SIG-M5 (cell line): ENCODE measurements at places on chromosomes 4 and X.
A peak's percentile ranks its signal among the peaks of the same experiment; 100 is the strongest.

DNA sequence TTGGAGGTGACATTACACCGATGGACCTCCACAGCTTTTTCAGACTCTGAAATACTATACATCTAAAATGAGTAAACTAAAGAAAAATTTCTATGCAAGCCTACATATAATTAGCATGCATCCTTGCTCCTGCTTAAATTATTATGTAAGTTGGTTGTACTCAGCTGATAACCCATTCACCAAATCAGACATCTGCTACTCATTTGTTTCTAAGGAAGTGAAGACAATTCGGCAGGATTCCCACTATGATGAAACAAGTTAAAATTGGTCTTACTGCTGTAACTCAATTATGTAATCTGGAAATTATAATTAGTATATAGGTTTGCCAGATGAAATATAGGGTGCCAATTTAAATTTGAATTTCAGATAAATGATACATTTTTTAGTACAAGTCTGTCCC, 59.5 kb upstream of the FGF13 start:
- no peak for DNase-seq

GRCh38 chrX:49610718-49611310, 12.0 kb downstream of the GAGE1 start:
- DNase-seq, result no peak

DNA sequence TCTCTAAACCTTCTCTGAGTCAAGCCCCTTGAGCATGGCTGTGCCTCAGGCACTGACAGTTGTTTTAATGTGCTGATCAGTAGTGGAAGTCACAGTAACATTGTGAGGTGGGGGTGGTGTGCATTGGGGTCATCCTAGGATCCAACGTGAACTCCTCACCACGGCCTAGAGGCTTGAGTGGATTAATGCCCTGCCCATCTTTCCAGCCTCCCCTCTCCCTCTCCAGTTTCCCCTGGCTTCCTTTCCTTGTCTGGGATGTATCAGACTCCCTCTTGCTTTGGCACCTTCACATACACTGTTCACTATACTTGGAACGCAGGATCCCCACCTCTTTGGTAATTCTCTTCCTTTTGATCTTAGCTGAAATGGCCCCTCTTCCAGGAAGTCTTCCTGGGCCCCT, 13.3 kb upstream of the PJA1 start:
- DNase-seq, result no peak

DNA sequence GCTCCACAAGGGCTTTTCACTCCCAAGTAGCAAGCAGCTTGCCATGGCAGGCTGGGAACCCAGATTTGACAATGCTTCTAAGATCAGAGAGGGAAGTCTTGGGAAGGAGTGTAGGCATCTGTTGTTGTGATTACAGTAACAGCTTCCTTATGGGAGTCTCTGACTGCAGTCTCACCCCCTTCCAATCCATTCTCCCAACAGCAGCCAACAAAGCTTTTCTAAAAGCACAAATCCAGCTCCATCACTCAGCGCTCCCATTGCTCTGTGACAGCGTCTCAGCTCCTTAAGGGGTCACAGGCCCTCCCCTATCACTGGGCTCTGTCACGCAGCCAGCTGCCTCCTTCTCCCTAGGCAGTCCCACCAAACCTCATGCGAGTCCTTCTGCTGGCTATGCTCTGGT, 7.1 kb downstream of the IGFBP7 start:
- DNase-seq, result no peak

- no peak for DNase-seq
Measured at GRCh38 chr4:23171976-23172375, 479.2 kb downstream of the GBA3 start.

GRCh38 chr4:124873361-124874171, 161.0 kb upstream of the ANKRD50 start:
- DNase-seq, result no peak

DNA sequence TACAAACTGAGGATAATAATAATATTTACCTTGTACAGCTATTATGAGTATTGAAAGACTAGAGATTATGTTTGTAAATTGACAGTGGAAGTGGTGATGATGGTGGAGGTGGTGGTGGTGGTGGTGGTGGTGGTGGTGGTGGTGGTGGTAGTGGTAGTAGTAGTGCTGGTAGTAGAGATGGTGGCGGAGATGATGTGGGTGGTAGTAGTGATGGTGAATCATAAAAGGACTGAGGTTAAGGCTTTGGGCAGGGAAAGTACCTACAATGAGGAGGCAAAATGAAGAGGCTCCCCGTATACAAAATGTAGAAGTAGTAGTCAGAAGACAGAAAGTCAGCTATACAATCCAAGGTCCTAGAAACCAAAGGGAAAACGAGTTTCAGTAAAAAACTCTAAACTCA, 214.1 kb downstream of the BCOR start:
- DNase-seq, result no peak

GRCh38 chr4:53680598-53680997, 89.3 kb upstream of the LNX1 start:
- no peak for DNase-seq

DNA sequence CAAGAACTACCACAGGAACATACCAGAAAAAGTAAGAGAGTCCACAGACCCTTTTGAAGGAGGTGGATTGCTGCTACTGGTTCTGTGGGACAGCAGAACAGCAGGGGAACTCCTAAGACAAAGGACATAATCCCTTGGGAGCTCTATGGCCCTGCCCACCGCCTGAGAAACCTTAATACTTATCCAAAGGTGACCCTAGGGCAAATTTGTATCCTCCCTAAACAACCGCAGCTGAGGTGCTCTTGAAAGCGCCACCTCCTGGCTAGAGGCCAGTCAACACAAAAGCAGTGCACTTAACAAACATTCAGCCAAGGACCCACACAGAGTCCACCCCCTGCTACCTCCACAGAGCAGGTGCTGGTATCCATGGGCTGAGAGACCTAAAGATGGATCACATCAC, 136.8 kb downstream of the ADAM29 start:
- no peak for DNase-seq

GRCh38 chr4:83560523-83560922, 24.6 kb downstream of the GPAT3 start:
- DNase-seq, result no peak

DNA sequence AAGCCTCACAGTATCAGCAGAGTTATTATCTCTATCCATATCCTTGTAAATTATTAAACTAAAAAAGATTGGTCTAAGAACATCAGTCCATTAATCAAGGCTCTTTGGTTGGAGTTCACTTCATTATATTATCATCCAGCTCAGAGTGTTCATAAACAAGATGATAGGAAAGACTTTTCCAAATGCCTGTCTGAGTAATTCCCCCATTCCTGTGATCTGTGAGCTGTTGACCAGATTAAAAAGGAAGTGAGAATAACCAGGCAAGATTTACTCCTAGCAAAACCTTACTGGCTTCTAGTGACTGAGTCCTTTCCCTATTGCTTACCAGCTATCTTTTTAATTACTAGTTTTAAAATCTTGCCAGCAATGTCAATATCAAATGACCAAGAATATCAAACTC, 14.9 kb downstream of the PKD2 start:
- DNase-seq, result no peak

DNA sequence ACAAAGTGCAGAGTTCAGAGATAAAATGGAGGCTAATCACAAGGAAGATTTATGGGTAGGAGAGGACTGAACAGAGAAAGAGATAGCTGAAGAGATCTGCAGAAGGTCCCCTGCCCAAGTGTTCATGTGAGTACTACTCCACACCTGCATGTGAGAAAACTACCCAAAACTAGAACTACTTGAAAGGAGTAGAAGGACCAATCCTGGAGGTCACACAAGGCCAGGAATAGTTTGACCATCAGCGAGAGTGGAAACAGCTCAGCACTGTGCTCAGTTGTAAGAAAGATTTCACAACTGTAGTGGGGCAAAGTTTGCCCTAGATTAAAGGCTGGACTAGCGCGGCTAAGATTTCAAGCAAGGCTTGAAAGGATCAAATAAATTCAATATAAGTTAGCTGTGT, 422.7 kb upstream of the LCORL start:
- no peak for DNase-seq

- DNase-seq, result no peak
Measured at GRCh38 chrX:1126738-1127137, 85.7 kb downstream of the CRLF2 start.

GRCh38 chrX:6374556-6374955, 145.9 kb upstream of the NLGN4X start:
- DNase-seq, result no peak

GRCh38 chrX:16839219-16839851, 30.8 kb downstream of the RBBP7 start:
- no peak for DNase-seq

DNA sequence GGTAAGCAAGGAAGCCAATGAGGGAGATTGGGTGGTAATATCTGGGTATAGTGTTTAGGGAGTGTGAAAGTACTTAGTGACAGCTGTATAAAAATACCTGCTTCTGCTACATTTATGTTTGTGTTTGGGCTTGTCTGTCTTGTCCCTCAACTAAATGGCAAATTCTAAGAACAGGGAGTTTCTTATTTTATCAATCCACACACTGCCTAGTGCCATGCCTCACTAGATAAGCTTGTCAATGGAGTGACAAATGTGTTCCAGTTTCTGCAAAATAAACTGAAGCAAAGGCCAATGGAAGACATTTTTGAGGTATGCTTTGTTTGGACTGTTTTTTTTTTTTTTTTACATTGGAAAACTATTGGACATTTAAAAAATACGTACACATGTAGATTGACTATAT, 418.0 kb downstream of the SH2D1A start:
- DNase-seq, result no peak

DNA sequence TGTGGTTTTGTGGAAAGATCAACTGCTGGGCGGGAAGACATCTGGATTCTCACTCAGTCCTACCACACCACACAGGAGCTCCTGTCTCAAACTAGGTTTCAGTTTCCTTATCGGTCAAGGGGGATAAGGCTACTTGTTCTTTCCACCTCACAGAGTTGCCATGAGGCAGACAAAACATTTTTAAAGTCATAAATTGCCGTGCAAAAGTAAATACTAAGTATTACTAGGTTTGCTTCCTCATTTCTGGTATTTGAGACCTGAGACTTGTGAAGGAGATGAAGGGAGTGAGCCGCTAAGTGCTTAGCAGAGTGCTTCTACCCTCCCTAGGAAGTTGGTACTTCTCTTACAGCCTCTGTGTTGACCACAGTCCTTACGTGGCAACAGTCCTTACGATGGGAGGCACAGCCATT, 1.5 kb downstream of the LAP3 start:
- DNase-seq, result peak; percentile 34

DNA sequence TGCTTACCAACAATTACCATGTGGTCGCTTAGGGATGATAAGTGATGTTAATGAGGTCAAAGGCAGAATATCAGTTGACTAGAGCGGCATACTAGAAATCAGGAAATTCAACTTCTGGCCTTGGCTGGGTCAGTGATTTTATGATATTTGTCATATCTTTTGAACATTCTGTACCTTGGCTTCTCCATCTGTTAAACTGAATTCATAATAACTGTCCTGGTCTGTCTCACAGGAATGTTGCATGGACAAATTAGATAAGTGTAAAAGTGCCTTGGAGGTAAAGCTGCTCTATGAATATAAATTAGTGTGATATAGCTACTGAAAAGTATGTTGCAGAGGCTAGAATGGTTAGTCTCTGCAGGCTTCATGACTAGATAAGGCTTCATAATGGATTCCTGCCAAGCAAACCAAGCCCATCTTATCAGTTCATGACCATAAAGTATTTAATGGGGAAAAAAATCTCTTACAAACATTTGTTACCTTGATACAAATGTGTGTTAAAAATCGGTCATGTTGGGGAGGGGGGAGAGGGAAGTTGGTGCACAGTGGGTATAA, 104.6 kb upstream of the BMPR1B start:
- no peak for DNase-seq

DNA sequence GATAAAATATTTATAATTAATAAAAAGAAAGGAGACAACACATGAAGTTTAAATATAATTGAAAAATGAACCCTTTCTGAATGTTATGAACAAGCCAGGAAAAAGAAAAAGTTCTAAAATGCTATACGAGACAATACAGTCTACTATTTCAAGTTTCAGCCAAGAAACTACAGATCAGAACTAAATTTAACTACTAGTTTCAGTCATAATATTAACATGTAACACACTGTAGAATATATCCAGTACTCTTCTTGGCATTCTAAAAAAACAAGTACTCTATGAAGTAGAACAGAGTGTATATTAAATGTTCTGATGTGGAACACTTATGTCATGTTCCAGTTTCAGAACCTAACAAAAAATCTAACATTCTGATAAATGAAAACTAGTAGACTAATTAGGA, 679.7 kb downstream of the FAT4 start:
- DNase-seq, result no peak

DNA sequence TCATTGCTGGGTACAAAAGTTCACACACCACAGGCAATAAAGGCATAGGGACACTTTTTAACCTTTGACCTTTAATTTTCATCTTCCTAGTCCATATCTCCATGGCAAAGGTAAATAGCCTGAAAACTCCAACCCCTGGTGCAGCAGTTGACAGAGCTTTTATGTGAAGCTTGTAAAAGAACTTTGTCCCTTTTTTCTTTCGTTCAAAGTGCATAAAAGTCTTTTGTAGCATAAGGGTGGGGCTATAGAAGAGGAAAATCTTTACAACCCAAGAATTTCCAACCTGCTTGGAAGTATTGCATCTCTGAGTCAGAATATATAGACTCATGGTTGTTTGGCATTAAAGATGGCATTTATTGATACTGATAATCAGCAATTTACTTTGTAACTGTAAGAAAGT, 20.4 kb downstream of the POF1B start:
- DNase-seq, result no peak

GRCh38 chr4:75306506-75306905, 207.7 kb downstream of the RCHY1 start:
- DNase-seq, result no peak

DNA sequence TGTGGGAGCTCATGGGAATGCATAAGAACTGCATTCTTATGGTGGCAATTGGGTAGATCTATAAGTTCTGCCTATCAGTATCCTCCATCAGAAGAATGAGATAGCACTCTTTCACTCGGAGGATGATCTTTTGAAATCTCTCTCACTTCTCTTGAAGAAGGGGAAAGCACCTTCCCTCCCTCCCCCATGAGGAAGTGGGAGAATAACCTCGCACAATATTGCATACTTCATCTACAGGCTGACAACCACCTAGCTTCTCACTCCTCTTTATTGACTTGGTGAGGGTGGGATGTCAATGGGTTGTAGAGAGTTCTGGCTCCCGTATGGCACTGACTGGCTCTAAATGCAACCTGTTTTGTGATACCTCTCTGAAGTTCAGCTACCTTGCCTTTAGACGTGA, 146.7 kb upstream of the SPOCK3 start:
- no peak for DNase-seq

DNA sequence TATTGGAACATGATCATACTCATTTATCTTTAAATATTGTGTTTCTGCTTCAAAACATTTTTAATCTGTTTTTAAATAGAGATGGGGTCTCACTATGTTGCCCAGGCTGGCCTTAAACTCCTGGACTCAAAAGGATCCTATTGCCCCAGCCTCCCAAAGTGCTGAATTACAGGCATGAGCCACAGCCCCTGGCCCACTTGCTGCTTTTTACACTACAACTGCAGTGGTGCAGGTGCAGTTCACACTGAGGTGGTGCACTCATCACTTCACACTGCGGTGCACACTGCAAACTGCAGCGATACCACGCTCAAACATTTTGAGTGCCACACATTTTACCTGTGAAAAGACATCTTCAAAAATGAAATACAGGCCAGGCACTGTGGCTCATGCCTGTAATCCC, 10.8 kb downstream of the RPS3A start:
- no peak for DNase-seq
